Fibroblast of the aortic adventitia (primary cell): ENCODE measurements at places on chromosomes 2 and 18. TPM values are rescaled to one million over a fixed set of nuclear protein-coding genes. Genes with fewer than 3 reads are reported as not detected.

The VWA3B gene
- not detected in 2 replicates for total RNA-seq

The TYMS gene
- 1.1 and 25.7 TPM in 2 replicates for total RNA-seq

The PTGR3 gene
- 14.2 and 43.3 TPM in 2 replicates for total RNA-seq

The ANXA4 gene
- total RNA-seq, result 36.9 and 101 TPM in 2 replicates

The POTEC gene
- total RNA-seq, result under 0.01 TPM in 1 of 2 replicates, not detected in the other

The AQP4 gene
- total RNA-seq, result not detected in 2 replicates

DNA sequence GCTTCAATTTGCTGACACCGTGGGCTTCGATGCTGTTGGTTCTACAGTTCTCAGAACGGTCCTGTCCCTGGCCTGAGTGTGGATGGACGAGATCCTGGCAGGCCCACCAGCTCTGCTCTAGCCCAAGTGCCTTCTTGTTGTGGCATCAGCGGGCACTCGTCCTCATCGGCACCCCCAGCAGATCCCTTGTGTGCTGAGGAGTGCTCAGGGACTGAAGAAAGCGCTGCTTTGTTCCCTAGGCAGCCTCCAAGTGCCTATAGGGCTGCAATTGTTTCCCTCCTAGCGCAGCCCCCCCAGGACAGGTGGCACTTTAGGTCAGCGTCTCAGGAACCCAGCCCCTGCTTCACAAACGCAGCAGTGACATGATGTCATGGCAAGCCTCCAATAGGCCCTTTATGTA, 217.7 kb downstream of the AGAP1 start:
- DNase-seq, result no peak

DNA sequence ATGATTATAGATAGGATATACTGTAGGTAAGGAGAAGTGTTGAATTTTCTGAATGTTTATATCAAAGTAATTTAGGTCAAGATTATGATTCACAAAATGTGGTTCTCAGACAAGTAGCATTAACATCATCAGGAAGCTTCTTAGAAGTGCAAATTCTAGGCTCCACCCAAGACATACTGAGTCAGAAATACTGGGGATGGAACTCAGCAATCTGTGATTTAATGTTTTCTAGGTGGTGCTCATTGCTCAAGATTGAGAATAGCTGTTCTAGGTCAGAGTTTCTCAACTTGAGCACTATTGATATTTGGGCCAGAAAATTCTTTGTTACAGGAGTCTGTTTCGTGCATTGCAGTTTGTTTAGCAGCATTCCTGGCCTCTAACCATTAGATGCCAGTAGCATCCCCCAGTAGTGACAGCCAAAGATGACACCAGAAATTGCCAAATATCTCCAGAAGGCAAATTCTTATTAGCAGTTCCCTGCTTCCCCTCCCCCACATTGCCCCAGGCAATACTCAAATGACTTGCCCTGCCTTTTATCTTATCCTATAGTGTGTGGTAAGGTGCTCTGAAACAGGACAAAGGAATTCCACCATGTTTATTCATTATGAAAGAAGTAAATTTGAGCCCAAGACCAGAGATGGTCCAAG, 1001.2 kb downstream of the DPP10 start:
- no peak for DNase-seq

- DNase-seq, result no peak
Observed at GRCh38 chr18:44817831-44818473, 137.3 kb downstream of the SETBP1 start.

GRCh38 chr2:12304564-12305171, 412.1 kb upstream of the TRIB2 start:
- DNase-seq, result peak; percentile 71

DNA sequence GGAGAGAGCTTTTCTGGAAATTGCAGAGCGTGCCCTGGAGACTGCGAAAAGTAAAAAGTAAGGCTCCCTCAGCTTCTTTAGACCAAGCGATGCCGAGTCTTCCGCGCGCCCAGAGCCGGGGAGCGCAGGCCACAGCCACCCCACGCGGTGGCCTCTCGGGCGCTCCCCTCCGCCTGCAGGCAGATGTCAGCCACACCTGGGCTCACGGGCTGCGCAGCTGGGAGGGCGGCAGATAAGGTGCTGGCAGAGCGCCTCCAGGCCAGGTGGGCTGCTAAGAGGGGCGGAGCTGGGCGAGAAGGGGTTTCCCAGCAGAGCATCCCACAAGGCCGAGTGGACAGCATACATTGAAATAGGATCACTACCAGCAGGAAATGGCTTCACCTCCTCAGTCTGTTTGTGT, 81.7 kb downstream of the ARHGEF4 start:
- no peak for DNase-seq

DNA sequence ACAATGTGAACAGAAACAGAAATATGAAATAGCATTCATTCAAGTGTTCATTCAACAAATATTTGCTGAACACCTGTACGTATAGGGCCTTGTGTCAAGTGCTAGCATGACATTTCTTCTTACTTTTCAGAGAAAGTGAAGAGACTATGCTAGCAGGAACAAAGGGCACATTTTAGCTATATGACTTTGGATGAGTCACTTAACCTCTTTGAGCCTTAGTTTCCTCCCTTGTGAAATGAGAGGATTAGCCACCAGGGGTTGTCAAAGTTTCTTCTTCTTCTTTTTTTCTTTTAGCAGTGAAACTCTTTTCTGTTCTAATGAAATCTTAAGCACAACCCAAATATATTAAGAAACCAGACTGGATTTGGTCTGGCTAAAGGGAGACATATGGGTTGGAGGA, 53.1 kb downstream of the FIGN start:
- DNase-seq, result peak; percentile 55

DNA sequence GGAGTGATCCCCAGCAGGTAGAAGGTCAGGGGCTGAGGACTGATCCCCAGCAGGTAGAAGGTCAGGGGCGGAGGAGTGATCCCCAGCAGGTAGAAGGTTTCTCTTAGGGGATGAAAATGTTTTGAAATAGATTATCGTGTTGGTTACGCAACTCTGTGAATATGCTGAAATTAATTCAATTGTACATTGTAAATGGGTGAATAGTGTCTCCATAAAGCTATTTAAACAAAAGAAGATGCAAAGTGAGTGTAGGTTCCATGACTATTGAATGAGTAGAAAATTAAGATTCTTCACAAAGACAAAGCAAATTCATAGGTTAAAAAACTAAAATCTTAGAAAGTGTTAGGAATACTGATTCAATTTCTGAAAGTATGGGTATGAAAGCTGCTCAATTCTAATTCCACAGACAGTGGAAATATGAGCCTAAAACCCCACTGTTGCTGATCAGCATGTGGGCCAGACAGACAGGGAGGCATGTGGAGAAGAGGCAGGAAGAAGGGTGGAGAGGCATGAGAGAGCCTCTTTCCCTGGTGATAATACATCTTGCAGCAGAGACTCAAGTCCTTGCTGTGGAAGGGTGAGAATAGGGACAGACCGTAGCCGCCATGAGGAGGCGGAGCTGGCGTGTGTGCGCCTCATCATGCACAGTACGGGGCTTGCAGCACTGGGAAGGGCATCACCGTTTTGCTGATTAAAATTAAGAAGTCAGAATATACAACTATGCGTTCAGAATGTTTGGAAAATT, 85.9 kb upstream of the NFATC1 start:
- no peak for DNase-seq

DNA sequence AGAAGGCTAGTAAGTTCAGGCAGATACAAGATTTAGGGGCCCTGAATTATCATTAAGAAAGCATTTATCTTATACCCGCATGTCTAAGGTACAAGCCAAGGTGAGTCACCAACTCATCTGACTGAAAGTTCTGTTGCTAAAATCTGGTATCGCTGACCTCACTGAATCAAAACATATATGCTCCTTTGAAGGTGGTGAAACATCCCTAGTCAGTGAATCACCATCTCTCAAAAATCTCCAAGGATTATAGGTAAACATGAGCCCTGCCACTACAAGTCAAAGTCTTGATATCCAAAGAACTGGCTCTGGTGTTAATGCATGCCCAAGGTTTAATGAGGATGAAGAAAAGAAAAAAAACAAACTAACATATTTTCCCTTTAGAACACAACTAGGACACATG, 43.5 kb downstream of the IRS1 start:
- peak; percentile 64 for DNase-seq

GRCh38 chr18:8423051-8423557, 186.1 kb upstream of the RAB12 start:
- peak; percentile 49 for DNase-seq

DNA sequence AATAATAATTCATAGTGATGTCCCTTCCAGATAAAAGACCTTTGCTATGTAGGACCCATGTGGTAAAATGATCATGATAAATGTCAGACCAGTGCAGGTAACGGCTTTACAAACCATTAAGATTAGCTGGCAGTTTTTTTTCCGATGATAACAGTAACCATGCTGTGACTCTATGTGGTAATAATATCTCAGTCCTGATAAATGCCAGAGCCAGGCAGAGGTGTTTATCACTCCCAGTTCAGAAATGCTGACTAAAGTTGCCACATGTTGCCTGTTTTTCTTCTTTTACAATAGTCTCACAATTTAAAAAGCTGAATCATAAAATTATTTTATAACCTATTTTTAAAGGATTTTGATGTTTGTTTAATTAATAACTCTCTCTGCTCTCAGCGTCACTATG, 565.1 kb downstream of the ARHGAP15 start:
- DNase-seq, result no peak

GRCh38 chr2:139813340-139813739, 1033.2 kb upstream of the NXPH2 start:
- no peak for DNase-seq

- DNase-seq, result no peak
Observed at GRCh38 chr2:28949617-28950305, 31.3 kb upstream of the TOGARAM2 start.

GRCh38 chr2:195659982-195660890, 3.2 kb downstream of the SLC39A10 start:
- DNase-seq, result peak; percentile 88

GRCh38 chr2:208671284-208671683, 264.7 kb downstream of the PTH2R start:
- no peak for DNase-seq

DNA sequence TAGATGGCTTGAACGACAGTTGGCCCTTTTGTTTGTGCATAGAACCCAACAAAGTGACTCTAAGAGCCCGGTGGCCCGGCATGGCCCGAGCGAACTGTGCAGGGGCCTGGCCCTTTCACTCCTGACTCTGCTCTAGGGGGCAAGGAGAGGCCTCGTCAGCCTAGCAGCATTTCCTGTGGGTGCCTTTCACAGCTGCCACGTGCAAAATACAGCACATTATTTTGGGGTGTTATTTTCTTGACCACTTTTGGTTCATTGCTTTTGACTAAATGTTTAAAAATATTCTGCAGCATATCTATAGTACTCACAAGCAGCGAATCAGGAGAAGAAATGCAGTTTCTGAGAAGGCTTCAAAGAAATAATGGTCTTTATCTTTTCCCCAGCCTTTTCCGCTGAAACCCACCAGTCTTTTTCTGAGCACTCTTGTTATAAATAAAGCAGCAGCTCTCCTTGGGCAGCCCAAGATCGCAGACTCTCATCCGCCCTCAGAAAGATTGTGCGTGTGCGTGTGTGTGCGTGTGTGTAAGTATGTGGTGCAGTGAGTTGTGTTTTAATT, 31.3 kb downstream of the DGKD start:
- peak; percentile 16 for DNase-seq

GRCh38 chr18:37565977-37566478, 430 bp upstream of the CELF4 start:
- DNase-seq, result peak; percentile 31

DNA sequence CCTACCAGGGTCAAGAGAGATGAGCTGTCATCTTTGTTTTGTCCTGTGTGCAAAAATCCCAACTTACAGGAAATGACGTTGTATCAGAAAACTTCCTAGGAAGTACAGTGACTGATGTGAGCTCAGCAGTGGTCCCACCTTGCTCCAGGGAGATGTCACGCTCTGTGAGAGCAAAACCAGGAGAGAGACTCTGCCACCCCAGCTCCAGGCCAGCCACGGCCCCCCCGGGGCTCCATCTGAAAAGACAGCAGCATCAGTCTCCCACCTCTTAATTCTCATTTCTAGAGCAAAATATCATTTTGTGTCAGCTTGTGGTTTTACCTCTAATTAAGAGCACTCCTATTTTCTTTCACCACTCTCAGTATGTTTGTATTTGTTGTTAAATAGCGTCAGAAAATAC, 57.5 kb downstream of the MYL12B start:
- no peak for DNase-seq

DNA sequence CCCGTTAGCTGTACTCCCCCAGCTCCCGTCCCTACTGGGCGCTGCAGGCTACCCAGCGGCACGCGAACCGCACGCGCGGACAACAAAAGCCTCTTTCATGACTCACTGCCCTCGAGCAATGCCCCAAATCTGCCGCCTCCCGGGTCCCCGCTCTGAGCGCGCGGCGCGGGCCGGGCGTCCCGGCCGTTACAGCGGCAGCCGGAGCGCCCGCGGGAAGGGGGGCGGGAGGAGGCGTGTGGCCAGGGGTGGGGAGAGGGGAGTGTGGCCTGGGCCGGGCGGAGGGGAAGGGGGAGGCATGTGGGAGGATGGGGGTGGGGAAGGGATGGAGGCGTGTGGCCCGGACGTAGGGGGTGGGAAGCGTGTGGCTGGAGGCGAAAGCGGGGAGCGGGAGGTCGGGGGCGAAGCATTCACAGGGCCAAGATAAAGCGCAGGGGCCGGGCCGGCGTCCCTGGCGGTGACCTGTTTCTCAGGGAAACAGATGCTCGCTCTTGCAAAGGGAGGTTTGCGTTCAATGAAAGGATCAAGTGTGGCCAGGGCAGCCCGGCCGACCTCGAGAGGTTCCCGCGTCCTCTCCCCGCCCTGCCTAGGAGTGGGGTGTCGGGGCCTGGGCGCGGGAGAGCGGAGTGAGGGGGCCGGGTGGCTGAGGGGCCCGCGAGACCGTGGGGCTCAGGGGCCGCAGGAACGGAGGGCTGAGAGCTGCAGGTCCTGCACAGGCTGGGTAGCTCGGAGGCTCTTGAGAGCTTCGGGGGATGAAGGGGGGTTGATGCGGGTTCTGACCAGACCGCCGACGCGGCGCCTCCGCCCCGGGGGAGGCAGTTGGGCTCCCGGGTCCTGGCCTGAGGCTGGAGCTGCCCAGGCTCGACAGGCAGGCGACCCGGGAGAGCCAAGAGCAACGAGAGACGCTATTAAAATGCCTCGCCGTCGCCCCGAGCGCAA, 3.5 kb upstream of the NEUROD1 start:
- DNase-seq, result peak; percentile 4

DNA sequence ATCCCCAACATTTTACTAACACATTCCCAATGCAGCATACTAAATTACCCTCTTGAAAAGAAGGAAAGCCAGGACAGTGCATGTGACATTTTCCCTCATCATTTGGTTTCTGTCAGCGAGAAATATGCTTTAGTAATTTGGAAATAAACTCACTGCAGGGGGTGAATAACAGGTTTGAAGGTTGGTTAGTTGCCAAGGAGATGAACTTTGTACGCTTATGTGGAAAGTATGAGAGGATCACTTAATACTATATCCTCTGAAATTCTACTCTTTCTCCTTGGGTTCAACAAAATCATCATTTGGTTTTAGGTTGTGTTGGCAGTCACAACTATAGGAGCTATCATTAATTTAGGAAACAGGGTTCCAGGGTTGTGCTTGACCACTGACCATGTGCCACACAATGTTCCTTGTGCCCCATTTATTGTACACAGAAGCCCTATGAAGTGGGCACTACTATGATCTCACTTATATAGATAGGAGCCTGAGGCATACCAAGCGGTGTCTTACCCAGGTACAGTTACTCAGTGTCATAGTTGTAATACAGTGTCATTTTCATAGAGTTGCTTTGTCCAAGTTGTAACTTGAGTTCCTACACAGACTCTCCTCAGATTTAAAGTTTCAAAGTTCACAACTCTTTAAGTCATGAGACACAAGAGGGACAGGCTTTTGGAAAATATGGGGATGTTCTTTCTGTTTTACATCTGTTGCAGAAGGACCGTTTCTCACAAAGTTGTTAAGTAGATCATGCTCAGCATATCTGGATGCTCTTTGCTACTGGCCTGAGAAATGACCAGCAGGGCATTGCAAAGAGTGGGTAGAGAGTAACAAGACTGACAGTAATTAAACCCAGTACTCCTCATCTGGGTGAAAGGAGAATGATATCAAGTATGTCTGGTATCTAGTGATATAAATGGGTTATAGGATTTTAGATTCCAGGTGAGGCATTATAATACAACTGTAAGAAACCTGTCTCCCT, 91.8 kb downstream of the MAP4K4 start:
- DNase-seq, result no peak
